GM23338 (cell line): ENCODE measurements at places on chromosomes 1 and 21. TPM values are rescaled to one million over a fixed set of nuclear protein-coding genes. Genes with fewer than 3 reads are reported as not detected.

The HES3 gene
- 7.1 and 7.7 TPM in 2 replicates for polyA plus RNA-seq

The CELA2A gene
- polyA plus RNA-seq, result not detected in 2 replicates

- no peaks in the 10 kb centered on the region for H3K36me3 ChIP-seq
- no peak overlapping the region for H3K4me3 ChIP-seq
- no peak overlapping the region for H3K27ac ChIP-seq
- H3K27me3 ChIP-seq, result no peaks in the 10 kb centered on the region
- no peaks in the 10 kb centered on the region; the same call in 1 of the 2 replicates for H3K4me1 ChIP-seq
Observed at GRCh38 chr1:42529724-42530181, 66.7 kb downstream of the CCDC30 start.

- H3K4me3 ChIP-seq, result no peak overlapping the region
- DNase-seq, result no peak
- peaks cover 31% of the 10 kb centered on the region for H3K4me1 ChIP-seq
- no peaks in the 10 kb centered on the region for H3K27me3 ChIP-seq
Observed at GRCh38 chr1:154619181-154619948, 11.4 kb upstream of the ADAR start.
